ENCODE measurements at places on chromosomes 13 and 19.

GRCh38 chr19:6279931-6280591 is at the start of gene MLLT1:
TSS of gene MLLT1 (minus strand) at chr19:6279975. CDS start at chr19:6279784, 191 bp downstream.
- DNase-seq = peak; percentile 20

GRCh38 chr13:97627566-97627965 is 193.6 kb downstream of the RAP2A start:
- DNase-seq = no peak

DNA sequence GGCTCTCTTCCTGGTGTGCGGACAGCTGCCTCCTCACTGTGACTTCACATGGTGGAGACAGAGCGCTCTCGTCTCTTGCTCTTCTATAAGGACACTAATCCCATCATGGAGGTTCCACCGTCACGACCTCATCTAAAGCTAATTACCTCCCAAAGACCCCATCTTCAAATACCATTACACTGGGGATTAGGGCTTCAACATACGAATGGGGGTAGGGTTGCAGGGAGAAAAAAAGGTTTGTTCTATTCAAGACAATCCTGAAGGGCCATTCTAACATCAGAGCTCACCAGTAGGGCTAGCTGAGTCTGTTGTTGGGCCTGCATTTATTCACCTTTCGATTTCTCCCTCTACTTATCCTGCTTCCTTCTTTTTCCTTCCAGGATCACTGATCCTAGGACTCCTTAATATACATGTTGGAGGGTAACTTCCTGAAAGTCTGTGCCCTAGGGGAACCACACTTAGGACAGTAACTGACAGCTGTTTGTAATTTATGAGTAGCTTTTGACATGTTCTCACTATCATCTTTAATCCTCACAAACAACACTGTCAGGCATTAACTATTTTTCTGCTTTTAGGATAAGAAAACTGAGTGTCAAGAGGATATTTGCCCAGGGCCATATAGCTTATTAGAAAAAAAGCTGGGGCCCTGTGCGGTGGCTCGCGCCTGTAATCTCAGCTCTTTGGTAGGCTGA is 18.8 kb upstream of the GTF2F2 start:
- no peak for DNase-seq

DNA sequence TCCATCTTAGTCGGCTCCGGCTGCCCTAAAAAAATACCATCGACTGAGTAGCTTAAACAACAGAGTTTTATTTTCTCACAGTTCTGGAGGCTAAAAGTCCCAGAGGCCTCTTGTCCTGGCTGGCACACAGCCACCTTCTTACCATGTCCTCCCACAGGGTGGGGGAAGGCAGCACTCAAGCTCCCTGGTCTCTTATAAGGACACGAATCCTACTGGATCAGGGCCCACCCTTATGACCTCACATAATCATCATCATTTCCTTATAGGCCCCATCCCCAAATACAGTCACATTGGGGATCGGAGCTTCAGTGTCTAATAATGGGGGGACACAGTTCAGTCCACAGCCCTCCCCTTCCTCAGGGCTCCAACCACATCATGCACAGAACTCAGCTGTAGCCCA is 2.6 kb upstream of the TUBA3C start:
- no peak for DNase-seq

GRCh38 chr19:3266792-3267514 is 42.5 kb downstream of the CELF5 start:
- no peak for DNase-seq

Measured in NCI-H2081 treated with DMSO at 0.1 percent for 48 hours (cell line).